ENCODE measurements at places on chromosomes 13 and 19.

DNA sequence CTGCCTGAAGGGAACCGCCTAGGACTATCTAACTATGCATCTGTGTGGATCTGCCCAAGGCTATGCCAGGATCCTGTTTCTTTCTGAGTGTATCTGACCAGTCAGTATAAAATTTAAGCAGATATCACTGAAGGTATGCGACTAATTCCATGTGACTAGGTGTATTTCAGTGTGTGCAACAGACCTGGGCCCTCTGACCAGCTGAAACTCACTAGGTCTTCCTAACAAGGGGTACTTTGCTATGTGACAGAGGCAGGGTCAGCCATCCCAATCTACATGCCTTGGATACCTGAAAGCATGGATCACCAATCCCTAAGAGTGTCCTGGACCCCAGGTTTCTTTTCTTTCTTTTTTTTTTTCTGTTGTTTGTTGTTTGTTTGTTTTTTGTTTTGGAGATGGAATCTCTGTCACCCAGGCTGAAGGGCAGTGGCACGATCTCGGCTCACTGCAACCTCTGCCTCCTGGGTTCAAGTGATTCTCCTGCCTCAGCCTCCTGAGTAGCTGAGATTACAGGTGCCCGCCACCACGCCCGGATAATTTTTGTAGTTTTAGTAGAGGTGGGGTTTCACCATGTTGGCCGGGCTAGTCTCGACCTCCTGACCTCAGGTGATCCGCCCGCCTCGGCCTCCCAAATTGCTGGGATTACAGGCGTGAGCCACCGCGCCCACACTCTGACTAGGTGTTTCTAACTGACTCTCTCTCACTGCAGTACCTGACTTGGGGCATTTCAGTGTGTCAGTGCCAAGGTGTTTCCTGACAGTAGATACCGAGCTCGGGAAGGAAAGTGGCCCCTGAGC, 43.5 kb downstream of the FCGBP start:
- DNase-seq, result no peak

GRCh38 chr19:18141031-18141430, 11.9 kb upstream of the PIK3R2 start:
- DNase-seq, result no peak

- DNase-seq, result peak; percentile 28
Measured at GRCh38 chr19:17103177-17103576, 27.6 kb downstream of the MYO9B start.

DNA sequence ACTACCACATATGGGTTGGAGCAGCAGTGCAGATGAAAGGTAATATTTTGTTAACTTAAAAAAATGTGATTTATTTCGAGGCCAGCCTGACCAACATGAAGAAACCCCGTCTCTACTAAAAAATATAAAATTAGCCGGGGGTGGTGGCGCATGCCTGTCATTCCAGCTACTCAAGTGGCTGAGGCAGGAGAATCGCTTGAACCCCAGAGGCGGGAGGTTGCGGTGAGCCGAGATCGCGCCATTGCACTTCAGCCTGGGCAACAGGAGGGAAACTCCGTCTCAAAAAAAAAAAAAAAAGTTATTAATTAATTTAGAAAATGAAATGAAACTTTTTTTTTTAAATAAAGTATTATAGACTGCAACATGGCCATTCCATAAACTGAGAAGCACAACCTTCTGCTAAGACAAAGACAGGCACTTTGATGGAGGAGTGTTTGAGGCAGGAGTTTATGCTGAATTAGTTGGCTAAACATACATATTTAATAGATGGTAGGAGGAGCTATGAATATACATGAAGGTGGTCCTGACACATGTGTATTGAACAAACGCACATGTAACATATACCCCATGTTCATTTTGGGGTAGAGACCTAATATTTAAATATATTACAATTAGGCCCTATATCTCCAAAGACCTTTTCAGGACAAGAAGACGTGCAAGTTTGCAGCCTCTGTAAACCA, 1485.3 kb upstream of the MIR17HG start:
- DNase-seq, result no peak

- no peak for DNase-seq
Measured at GRCh38 chr13:101486708-101487437, 34.4 kb downstream of the ITGBL1 start.

GRCh38 chr13:83085186-83085900, 796.9 kb downstream of the SLITRK1 start:
- no peak for DNase-seq

DNA sequence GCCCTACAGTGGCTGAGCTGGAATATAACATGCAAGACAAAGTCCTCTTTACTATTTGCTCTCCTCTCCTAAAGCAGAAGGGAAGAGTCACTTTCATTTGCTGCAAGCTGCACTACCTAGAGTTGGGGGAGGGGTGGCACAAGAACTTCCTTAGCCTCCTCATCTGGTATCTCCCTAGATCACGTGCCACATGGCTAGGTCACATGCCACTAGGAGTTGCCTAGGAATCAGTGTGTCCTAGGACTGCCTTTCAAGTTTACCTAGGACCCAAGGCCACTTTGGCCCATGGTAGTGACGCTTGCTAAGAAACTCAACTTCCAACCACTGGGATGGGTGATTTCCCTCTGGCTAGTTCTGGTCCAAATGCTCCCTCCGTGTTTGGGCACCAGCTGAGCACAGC, 625.2 kb downstream of the DIAPH3 start:
- no peak for DNase-seq

- DNase-seq, result no peak
Measured at GRCh38 chr19:3075605-3076431, 13.5 kb upstream of the TLE5 start.

GRCh38 chr13:42312817-42313431, 41.0 kb downstream of the AKAP11 start:
- no peak for DNase-seq

DNA sequence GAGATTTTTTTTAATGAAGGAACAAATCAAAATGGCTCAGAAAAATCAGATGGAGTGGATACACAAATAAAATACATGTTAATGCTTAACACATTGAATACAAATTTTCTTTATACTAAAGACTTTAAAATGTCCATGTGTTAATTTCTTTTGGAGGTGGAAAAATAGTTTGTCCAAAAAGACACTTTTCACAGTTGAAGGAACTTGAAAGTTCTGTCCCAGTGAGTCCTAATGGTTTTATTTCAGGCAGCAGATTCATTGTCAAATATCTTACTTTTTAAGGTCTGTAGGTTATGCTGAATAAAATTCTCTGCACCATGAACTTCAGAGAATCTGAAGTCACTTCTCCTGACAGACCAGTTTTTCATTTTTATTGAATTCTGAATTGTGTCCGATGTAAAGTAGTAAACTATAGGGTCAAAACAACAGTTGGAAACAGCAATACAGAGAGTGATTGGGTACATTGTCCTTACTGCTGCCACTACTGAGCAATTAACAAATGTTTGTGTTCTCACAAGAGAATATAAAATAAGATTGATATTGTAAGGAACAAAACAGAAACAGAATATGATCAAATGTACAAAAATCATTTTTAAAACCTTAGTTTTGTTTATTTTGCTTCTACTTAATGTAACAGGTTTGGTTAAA, 1.6 kb downstream of the LPAR6 start:
- DNase-seq, result no peak

DNA sequence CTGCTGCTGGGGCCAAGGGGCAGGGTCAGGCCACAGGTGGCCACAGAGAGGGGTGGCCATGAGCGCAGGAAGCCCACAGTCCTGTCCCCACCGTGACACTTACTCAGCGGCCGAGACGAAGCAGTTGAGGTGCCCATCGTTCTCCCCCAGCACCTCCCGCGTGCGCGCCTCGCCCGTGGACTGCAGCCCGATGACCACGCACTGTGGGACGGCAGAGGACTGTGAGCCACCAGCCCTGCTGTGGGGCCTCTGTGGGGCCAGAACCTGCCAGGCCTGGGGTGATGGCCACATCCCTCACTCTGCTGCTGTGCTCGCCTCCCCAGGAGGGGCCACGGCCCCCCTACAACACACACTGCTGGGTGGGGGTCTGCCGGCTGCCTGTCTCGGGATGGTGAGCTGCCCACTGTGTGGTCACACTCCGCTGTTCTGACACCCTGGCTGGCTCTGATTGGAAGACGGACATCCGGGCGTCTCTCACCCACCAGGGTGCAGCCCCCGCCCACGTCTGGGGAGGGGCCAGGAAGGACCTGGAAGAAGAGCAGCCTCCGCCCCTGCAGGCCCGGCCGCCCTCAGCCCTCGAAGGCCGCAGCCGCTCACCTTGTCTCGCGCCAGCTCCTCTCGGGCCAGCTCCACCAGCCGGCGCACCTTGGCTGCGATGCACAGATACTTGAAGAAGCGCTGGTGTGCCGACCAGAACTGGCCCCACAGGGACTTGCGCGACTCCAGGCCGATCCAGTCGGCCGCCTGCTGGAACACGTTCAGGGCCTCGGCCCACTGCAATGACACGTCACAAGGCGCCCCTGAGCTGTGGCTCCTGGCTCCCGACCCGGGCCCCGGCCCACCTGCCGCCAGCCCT, 13.2 kb downstream of the GPX4 start:
- no peak for DNase-seq

- DNase-seq, result no peak
Measured at GRCh38 chr13:30577401-30577852, 40.3 kb upstream of the USPL1 start.

DNA sequence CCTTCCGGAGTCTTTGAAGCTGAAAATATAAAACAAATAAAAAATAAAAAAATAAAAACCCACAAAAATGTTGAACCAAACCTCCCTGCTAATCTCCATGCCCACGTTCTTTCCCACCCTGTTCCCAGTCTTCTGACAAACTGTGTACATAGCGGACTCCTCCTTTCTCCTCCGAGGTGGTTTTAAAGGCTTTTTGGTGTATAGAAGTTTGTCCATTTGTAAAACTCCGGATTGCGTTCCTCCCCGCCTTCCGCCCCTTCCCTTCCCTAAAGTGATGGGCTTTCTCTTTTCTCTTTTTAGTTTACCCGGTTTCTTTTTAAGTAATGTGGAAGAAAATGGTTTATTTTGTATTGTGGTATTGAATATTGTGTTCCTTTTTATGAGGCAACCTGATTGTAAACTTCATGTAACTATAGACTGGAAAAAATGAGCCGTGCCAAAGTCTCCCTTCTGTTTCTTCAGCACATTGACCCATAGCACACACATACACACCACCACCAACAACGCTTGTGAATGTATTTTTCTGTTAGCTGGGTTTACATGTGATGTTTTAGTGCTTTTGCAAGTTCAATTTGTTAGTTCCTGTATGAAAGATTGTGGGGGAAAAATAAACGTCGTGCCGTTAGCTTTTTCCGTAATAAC, 4.4 kb downstream of the ZIC2 start:
- DNase-seq, result no peak

GRCh38 chr19:7674010-7675005, 2.6 kb upstream of the MCEMP1 start:
- no peak for DNase-seq

DNA sequence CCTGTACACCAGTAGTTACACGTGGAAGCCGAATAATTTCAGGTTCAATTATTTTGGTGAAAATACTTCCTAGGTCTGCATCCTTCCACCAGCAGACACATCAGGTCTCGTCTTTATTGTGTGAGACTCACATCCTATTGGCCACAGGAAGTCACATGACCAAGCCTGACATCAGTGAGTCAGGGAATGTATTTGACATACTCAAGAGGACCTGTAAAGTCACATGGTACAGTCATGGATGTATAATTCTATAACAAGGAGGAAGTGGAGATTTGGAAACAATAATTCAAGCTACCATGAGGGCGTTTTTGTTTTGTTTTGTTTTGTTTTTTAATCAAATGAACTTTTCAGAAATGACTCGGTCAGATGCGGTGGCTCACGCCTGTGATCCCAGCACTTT, 9.3 kb upstream of the HIF3A start:
- no peak for DNase-seq

DNA sequence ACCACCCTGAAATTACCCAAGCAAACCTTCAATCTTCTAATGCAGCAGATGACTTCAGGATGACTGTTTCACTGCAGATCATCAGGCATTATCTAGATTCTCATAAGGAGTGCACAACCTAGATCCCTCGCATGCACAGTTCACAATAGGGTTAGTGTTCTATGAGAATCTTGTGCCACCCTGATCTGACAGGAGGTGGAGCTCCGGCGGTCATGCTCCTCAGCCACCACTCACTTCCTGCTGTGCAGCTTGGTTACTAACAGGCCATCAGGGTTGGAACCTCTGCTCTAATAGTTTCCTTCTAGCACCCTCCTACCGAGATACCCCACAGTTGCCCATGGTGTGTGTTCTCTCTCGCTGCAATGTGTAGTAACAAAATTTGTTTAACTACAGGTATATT, 442.8 kb downstream of the FGF14 start:
- DNase-seq, result no peak

GRCh38 chr13:83220241-83220640, 662.0 kb downstream of the SLITRK1 start:
- no peak for DNase-seq

- DNase-seq, result no peak
Measured at GRCh38 chr13:50198508-50198907, 183.3 kb downstream of the KCNRG start.

DNA sequence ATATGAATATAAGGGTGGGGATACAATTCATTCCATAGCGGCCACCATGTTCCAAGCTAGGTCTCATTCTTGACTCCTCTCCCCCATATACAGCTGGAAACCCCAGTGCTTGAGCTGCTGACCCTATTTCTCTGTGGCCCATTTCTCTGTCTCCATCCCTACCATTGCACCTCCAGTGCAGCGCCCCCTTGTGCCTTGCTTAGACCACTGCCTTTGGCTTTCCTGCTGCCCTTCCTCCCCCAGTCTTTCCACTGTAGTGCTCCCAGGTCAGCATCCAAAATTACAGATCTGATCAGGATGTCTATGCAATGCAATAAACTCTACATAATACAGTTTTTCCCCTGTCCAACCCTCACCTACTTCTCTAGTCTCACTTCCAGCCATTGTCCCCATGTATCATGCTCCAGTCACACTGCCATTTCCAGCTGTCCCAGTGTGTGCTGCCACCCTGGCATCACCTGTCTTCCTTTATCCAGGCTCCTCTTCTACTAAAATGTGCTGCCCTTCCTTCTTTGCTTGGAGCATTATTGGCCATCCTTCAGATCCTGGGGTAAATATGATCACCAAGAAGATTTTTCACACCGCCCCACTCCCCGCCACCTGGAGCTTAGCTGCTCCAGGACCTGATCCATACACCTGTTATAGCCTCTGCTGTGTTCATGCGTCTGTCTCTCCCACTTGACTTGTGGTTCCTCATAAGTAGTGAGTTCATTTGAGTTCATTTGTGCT, 199.4 kb upstream of the IPO5 start:
- DNase-seq, result no peak

DNA sequence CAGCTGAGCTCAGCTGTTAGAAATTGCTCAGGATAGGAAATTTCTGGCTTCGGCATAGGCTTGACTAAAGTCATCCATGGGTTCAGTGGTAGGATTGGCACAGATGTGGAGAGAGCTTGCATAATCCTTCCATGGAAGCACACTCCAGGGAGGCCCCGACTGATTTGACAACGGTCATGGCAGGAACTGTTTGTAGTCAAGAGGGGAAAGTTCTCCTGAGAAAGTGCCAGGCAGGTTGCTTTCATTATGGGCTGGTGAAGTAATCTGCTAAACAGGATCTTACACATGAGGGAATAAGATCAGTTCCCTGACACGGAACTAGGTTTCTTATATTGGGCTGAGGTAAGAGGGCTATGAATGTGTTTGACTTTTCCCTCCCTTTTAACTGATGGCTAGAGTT, 120.1 kb downstream of the RGCC start:
- no peak for DNase-seq
